Glutamatergic neuron (in vitro differentiated cells): ENCODE measurements at places on chromosomes 4 and X. TPM values are rescaled to one million over a fixed set of nuclear protein-coding genes. Genes with fewer than 3 reads are reported as not detected.

Gene CITED1
- total RNA-seq, result 42.7 TPM

Gene STBD1
- 15.9 TPM for total RNA-seq

Gene HPGD
- 0.64 TPM for total RNA-seq

Gene CT45A1
- not detected for total RNA-seq

Gene RS1
- not detected for total RNA-seq
